ENCODE measurements at places on chromosomes 4 and X.

GRCh38 chr4:145436796-145437195 is 44.9 kb upstream of the SMAD1 start:
- DNase-seq = no peak

DNA sequence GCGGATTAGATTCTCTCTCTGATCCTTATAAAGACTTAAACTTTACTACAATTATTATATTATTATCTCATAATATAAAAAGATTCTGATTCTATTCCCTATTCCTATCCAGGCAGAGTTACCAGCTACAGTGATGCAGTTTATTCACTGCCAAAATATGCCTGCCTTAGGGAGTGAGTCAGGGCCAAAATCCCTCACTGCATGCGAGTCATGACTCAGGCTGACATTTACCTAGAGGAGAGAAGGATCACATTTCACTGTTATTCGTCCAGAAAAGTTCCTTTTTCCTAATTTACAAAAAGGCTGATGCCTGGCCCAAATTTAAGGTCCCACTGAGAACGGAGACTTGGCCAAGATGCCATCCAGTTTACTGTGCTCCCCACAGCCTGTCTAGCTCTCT is 168.5 kb upstream of the LDB2 start:
- DNase-seq = peak; percentile 93

- no peak for DNase-seq
Measured at GRCh38 chr4:2526559-2526958, 9.9 kb upstream of the FAM193A start.

GRCh38 chr4:74537459-74537858 is 92.5 kb downstream of the AREG start:
- no peak for DNase-seq

DNA sequence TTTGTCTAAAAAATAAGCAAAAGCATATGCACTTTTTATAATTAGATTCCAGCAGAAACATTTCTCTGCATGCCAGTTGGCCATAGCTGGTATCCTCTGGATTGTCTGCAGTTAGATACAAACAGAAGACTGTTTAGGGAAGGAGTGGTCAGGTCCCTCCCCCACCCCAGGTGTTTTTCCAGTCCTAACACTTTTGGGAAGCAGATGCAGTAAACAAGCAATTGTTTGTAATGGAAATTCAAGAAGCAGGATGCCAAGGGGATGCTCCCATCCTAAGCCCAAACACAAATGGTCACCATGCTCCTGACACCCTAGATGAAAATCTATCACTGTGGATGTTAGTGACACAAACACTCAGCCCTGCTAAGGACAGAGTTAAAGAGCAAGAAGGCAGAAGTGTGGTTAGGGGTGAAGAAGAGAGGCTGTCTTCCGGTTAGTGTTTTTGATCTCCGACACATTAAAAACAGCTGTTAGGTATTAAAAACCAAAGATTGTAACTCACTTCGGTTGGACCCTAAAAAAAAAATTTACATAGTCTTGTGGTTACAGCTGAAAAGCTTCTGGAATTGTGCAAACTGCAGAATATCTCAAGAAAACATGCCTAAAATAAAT is 7.9 kb downstream of the LEF1 start:
- DNase-seq = no peak

GRCh38 chr4:101201421-101201820 is 145.9 kb downstream of the PPP3CA start:
- DNase-seq = no peak

GRCh38 chr4:5635826-5636195 is 72.5 kb downstream of the EVC2 start:
- DNase-seq = peak; percentile 50

- DNase-seq = peak; percentile 21
Measured at GRCh38 chr4:8544741-8545438, 35.3 kb upstream of the GPR78 start.

DNA sequence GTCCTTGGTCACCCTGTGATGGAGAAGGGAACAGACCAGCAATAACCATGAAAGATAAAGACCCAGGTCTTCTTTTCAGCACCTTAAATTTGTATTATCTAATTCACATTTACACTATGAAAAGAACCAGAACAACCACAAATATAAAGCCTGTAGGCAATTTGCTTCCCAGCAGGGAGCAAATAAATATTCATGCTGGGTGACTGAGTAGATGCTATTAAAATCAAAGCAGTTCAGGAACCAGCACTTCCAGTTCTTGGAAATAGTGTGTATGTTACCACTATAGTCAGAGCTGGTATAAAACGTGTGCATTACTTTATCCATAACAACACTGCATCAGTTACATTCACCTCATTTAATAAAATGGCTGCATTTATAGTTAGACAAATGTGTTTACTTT is 177.8 kb upstream of the ETNPPL start:
- no peak for DNase-seq

DNA sequence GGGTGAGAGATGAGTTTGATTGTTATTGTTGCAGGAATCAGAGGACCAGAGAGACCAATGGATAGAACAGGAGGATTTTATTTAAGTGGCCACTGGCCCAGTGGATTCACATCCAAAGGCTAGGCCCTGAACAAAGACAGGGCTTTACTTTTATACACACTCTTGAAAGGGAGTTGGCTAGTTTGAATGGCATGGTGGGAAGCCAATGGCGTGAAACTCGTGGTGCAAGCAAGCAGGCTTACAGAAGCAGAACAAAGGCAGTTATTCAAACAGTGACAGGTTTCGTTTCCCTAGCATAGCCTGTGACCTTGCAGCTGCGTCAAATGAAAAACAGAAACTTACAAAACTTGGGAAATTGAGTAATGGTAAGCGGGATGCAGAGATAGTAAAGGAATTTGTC is 110.2 kb upstream of the PRDX4 start:
- no peak for DNase-seq

- no peak for DNase-seq
Measured at GRCh38 chr4:2576290-2576689, 39.8 kb downstream of the FAM193A start.

DNA sequence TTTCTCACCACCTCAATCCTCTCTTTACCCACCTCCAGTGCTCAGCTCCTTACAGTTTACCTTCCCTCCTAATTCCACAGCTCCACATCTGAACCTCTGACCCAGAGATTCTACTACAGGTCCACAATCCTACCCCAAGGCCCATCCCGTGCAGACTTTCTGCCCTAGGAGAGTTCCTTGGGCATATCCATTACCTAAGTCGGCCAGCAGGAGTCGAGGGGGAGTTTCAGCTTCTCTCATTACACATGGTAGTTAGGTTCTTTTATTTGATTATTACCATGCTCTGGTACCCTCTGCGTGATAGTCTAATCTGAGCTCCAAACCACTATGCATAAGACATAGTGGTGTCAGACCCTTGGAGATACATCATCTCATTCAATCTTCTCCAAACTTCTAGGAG is 117.9 kb downstream of the SH3RF1 start:
- no peak for DNase-seq

DNA sequence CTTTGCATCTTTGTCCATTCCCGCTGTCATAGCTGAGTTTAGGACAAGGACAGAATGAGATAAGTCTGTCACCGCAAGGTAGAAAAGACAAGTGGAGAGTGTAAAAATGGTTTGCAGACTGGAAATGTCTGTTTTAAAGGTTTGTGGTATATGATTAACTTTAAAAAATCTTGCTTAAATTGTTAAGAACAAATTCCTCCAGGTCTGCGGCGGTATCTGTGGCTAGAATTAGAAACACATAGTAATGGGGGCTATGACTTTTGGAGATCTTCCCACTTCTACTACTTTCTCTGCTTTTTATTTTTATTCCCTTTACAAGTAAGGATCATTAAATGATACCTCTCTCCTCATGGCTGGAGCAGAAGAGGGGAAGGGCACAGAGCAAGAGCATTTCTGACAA is 92.2 kb downstream of the MID1IP1 start:
- DNase-seq = no peak

DNA sequence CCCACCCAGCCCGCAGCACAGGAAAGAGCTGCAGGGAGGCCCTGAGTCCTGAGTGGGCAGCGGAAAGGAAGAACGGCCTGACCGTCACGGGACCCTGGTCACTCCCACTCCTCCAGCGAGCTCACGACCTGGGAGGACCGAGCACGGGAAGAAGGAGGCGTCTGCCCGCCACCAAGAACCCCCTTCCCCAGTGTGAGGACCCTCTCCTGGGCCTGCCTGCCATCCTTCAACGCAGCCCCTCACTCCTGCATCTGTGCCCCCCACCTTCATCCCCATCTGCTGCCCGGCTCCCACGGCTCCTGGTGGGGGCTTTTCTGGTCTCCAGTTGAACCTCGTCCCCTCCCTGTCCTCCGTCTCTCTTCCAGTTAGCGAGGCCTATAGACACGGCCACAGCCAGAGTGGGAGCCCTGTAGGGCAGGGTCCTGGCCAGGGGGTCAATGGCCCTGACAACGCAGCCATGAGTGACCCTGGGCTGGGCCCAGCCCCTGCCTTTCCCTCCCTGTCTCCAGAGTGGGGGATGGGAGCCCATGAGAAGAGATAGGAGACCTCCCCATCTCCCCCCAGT is 41.3 kb upstream of the MXD4 start:
- no peak for DNase-seq

- no peak for DNase-seq
Measured at GRCh38 chrX:47590984-47591383, 8.7 kb downstream of the TIMP1 start.

- no peak for DNase-seq
Measured at GRCh38 chr4:43481526-43481925, 589.0 kb downstream of the GRXCR1 start.

DNA sequence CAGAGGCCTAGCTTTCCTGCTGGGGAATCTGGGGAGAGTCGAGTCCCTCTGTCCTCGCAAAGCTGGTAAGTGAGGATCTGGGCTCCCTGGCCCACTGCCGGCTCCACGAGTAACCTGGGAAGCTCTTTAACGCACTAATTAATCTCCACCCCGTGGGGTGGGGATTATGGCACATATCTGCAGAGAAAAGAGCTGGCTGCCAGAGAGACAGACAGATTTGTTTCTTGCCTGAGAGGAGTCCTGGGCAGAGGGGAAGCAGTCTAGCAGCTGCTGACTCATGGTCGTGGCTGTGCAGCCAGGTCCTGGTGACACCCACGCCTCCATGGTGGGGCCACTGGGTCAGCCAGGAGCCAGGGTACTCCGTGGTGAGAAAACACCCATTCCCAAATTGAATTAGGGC is 14.0 kb downstream of the SORCS2 start:
- peak; percentile 71 for DNase-seq

DNA sequence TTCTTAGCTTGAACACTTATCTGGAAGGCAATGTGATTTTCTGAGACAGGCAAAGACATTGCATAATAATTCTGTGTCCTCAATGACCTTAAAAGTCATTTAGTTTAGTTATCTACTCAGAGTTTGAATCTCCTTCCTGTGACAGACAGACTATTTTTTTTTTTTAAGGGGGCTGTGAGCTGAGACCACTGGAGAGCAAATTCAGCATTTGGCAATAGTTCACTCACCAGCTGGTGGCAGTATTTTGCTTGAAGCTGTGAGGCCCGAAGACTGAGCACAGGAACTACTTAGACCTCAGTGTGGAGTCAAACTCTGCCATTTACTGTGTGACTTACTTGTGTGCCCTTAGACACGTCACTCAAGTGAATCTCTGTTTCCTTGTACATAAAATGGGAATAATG is 22.9 kb upstream of the CPE start:
- DNase-seq = peak; percentile 52

DNA sequence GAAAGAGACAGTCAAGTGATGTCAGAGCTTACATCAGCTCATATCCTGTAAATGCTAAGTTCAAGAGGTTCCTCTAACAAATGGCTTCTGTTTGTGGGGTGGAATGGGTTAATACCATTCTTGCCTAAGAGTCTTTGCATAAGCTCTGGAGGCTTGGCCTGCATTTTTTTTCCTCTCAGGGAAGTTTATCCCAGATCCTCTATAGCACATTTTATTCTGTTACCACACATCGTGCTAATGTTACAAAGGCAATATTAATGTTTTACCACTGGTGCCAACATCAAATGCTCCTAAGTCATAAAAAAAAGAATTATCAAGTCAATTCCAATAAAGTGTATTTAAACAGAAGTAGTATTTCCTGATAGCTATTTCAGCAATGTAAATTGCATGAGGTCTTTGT is 2.9 kb upstream of the ADH6 start:
- no peak for DNase-seq

DNA sequence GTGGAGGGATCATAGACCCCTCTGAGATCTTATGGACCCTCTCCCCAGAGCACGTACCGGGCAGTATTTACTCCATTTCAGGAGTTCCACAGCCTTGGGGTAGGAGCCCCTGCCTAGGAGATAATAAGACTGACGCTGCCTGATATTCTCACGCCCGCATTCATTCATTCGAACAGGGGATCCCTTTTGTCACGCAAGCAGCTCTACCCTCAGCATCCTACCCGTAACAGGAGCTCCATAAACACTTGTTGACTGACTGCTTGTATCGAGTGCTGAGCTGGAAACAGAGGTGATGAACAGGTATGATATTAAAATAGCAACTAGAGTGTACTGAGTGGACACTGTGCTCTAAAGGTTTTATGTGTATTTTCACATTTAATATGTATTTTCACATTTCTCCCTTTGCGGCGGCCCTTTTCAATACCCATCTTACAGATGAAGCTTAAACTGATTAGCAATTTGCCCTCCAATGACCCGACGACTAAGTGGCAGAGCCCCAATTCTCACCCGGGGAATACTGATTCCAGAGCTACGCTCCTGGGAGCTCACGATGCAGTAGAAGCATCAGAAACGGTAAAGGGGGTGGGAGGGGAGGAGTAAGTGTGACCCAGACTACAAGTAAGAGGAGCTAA is 888 bp downstream of the RAB28 start:
- DNase-seq = peak; percentile 54

GRCh38 chr4:164648849-164649212 is 105.1 kb upstream of the SMIM31 start:
- DNase-seq = no peak

DNA sequence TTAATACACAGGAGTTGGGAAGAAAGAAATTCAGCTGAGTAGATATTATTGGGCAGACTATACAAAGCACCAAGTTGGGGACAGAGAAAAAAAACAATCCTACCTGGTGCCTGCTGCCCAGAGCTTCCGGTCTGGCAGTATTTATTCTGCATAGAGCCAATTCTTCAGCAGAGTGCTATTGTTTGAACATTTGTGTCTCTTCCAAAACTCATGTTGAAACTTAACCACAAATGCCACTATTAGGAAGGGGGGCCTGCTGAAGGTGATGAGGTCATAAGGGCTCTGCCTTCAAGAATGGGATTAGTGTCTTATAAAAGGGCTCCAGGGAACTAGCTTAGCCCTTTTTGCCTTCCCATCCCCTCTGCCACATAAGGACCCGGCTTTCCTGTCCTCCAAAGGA is 136.2 kb downstream of the EVC2 start:
- DNase-seq = peak; percentile 56

DNA sequence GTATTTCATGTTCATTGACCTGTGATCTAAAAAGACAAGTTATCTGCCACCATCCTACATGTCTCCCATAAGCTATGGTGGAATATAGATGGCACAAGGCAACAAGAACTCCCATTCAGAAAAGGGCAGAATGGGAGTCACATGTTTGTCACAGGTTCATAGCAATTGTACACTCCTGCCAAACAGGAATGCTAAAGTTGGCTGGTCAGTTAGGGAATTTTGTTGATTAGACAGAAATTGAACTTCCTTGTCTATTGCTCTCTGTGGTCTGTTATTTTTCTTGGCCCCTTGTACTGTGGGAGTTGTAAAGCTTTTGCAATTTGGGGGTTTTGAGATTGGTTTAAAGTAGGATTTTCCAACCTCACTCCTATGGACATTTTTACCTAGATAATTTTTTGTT is 101.7 kb upstream of the SOD3 start:
- DNase-seq = no peak

GRCh38 chrX:21779095-21779494 is 21.2 kb upstream of the SMPX start:
- no peak for DNase-seq

- DNase-seq = no peak
Measured at GRCh38 chr4:35102066-35102465, 1142.2 kb downstream of the ARAP2 start.

GRCh38 chr4:186810613-186811150 is 87.0 kb upstream of the FAT1 start:
- no peak for DNase-seq
